ENCODE measurements at places on chromosomes 11 and 22.

DNA sequence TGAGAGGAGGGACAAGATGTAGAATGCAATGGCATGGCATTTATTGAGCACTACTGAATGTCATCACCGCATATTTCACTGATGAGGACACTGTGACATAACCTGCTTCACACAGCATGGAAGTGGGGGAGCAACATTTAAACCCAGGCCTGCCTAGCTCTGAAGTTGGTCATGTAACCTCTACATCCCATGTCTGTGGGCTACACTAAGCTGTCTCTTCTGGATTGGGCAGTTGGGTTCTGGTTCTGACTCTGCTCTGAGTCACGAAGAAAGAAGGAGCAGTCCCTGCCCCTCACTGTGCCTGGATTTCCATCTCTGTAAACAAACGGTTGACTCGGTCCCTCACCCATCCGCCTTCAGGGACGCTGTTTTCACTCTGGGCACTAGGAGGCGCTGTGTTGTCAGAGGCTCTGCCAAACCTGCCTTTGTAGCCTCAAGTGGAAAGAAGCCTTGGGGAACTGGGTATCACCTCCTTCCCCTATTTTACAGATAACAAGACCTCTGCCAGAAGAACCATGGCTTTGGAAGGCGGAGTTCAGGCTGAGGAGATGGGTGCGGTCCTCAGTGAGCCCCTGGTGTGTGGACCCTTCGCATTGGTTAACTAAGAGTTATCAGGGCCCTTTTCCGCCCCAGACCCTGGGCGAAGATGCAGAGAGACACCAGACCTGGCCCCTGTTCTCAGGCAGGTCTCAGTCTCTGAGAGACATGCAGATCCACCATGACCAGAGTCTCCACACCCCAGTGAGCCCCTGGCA is 12.7 kb upstream of the ARHGEF17 start:
- DNase-seq = no peak

GRCh38 chr11:94417386-94417987 is 16.3 kb upstream of the GPR83 start:
- DNase-seq = no peak

- DNase-seq = no peak
Measured at GRCh38 chr11:133555034-133555433, 22.7 kb upstream of the OPCML start.

- no peak for DNase-seq
Measured at GRCh38 chr11:97574976-97575665, 1185.3 kb downstream of the JRKL start.

DNA sequence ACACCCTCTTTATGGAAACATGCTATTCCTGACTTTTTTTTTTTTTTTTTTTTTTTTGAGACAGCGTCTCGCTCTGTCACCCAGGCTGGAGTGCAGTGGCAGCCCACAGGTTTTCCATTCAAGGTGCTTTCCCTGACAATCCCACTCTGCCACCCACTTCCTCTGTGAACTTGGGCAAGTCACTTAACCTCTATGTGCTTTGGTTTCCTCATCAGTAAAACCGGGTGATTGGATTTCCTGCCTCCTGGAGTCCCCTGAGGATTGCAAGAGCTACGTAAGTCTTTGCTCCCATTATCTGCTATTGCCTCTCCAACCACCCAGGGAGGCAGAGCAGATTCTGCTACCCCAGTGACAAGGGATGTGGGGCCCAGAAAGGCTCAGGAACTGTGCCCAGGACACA is 54.1 kb downstream of the CELSR1 start:
- DNase-seq = no peak

- no peak for DNase-seq
Measured at GRCh38 chr22:48919187-48919590, 908.5 kb downstream of the BRD1 start.

DNA sequence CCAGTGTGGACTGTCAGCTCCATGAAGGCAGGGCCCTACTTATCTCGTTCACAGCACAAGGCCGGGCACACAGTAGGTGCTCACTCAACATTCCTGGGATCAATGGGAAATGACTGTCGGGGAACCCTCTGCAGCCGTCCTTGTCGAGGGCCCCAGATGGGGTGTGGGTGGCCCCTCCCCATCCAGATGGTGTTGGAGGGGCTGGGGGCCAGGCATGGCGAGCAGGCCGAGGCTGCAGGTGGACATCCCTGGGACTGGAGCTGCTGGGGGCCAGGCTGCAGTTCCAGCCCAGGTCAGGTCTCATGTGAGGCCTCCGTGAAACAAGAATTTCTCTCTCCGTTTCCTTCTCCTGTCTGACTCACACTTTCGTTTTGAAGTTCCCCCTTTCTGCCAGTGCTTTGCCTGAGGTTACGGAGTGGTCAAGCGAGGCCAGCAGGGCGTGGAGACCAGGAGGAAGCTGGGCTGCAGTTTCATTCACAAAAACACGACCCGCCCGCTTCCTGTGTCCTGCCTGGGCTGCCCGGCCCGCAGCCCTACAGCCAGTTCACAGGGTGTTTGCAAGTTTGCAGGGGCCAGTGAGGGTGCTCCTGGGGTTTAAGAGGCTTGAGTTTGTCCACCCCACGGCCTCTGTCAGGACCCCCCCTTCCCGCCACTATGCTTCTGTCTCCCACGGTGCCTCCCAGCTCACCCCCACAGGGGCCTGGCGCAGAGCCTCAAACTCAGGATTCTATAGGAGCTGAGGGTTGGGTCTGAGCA is 4.5 kb downstream of the MYEOV start:
- DNase-seq = peak; percentile 24

DNA sequence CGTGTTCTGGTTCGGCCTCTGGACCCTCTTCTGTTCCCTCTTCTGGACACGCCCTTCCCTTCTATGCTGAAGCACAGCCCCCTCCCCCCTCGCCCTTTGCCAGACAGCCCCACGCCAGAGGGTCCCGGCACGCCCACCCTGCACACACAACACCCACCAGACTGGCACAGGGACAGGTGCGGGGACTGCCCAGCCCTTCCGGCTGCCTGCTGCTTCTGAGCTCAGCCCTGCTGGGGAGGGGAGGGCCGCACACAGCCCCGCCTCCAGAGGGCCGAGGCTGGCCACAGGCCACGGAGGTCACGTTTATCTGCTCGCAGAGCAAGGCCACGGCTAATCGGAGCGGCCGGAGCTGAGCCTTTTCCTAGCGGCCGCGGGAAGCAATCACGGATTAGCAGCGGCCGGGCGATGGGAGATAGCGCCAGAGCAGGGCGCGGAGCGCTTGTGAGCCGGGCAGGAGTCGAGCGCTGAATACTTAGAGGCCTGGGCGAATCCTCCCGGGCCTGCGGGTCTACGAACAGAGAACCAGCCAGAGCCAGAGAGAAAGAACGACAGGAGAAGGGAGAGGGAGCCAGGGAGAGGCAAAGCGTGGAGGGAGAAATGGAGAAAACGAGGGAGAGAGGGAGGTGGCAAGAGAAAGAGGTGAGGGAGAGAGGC is 21.5 kb downstream of the OTUB1 start:
- no peak for DNase-seq

DNA sequence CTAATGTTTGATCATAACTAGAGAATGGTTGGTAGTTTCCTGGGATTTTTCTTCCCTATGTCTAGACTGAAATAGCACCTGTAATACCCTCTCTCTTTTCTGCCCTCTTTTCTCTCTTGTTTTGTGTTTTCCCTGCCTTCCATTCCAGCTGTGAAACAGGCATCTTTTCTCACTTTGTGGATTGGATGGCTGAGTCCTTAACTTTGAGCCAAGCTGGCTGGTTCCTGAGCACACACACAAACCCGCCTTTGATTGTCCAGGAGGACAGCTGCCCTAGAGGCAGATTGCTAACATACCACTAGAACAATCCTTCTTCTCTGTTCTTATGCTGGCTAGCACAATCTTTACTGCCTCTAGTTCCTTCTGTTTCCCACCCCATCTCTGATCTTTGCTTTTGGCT is 17.7 kb downstream of the CTNND1 start:
- no peak for DNase-seq

DNA sequence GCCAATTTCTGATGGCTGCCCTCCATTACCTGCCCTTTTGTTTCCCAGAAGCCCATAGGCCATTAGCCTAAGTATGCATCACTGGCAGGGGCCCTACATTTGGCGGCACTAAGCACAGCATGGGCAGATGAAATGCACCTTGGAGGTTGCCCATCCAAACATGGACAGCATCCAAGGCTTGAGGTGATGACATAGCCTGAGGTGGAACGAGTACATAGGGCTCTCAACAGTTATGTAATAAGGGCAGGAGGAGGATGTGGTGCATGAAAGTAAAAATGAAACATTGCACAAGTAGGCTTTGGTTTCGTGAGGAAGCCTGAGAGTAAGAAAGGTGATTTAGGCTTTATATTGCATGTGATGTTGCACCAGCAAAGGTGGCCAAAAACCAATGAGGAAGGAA is 148.1 kb downstream of the FAM76B start:
- DNase-seq = peak; percentile 10

GRCh38 chr11:128879817-128880216 is 11.3 kb upstream of the KCNJ5 start:
- DNase-seq = no peak

- DNase-seq = no peak
Measured at GRCh38 chr11:119624102-119624615, 104.8 kb downstream of the NECTIN1 start.

GRCh38 chr11:109697140-109697843 is 275.3 kb downstream of the C11orf87 start:
- DNase-seq = no peak
